ENCODE measurements at places on chromosomes 16 and 17.

GRCh38 chr17:81085420-81085911 lies 50.5 kb downstream of the BAIAP2 start:
- DNase-seq: no peak

GRCh38 chr17:75615301-75615700 lies 17.9 kb upstream of the SMIM5 start:
- DNase-seq: no peak

DNA sequence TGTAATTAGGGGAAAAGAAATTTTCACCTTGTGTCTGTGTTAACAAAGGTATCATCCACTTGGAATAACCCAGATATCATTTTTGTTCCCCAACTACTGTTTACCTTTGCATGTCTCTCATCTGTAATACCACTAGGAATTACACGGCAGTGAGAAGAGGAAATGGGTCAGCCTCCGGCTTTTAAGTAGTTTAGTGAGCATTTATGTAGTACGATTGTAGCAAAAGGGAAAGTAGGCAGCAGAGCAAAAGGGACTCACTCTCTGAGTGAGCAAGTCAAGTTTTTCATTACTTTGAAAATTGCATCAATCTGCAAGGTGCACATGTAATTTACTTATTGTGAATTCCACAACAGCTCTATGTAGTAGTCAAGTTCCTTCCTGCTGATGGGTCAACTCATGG lies 11.2 kb downstream of the PHF12 start:
- no peak for DNase-seq

DNA sequence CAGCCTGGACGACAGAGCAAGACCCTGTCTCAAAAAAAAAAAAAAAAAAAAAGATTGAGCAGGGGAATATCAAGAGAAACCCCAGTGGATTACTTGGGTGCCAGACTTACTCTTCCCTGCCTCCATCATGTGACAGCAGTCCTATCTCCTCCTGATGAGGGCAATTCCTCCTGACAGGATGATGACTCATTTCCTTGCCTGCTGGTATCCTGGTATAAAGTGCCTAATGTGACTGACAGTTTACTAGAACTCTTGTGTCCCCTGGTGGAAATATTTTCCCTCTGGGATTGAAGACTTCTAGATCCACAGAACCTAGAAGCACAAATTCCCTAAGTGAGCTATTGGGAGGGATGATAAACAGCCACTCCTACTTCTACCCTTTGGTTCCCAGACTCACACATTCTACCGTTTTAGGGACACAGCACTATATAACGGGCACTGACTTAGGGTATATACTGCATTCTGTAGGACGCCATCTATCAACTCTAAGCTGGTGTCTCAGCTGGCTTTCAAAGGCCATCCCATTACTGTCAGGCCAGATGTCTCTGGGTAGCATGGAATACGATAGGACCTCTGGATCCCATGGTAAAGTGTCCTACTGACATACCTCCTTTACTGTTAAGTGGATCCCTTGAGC lies 114.6 kb upstream of the MED13 start:
- DNase-seq: no peak

- DNase-seq: peak; percentile 31
Measured at GRCh38 chr17:77208217-77208808, 67.5 kb downstream of the SEC14L1 start.

- DNase-seq: no peak
Measured at GRCh38 chr16:28549301-28549899, 4.3 kb upstream of the SGF29 start.

- DNase-seq: no peak
Measured at GRCh38 chr17:82890339-82890730, 50.5 kb upstream of the ZNF750 start.

GRCh38 chr17:10114931-10115535 lies 83.4 kb downstream of the GAS7 start:
- peak; percentile 97 for DNase-seq

- DNase-seq: no peak
Measured at GRCh38 chr17:10116753-10117420, 81.5 kb downstream of the GAS7 start.

GRCh38 chr17:9936095-9936494 lies 31.0 kb upstream of the RCVRN start:
- no peak for DNase-seq

DNA sequence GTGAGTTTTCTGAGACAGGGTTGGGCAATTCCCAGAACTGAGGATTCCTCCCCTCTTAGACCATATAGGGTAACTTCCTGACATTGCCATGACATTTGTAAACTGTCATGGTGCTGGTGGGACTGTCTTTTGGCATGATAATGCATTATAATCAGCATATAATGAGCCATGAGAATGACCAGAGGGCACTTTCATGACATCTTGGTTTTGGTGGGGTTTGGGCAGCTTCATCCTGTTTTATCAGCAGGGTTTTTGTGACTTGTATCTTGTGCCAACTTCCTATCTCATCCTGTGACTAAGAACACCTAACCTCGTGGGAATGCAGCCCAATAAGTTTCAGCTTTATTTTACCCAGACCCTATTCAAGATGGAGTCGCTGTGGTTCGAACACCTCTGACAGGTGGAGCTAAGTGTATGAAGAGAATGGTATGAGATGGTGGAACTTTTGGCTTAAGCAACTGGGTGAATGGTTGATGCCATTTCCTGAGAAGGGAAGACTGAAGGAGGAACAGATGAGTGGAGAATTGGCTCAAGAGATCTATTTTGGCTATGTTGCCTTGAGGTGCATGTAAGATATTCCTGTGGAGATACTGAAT lies 217.3 kb downstream of the RAB11FIP4 start:
- DNase-seq: no peak

DNA sequence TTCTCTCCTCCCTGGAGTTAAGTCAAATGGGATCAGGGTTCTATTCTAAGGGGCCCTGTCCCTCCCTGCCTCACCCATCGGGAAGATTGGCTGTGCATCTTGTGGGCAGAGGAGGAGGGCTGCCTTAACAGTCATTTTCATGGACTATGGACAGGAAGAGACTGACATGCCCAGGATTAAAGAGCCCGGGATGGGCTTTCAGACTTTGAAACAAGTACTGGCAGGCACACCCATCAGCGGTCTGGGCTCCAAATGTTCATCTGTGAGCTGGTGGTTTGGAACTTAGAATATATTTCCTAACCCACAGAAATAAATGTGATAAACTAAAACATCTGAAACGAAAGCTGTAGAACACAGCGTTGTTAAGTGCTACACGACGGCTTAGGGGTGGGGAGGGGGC lies 6.5 kb downstream of the SLC6A4 start:
- DNase-seq: no peak

DNA sequence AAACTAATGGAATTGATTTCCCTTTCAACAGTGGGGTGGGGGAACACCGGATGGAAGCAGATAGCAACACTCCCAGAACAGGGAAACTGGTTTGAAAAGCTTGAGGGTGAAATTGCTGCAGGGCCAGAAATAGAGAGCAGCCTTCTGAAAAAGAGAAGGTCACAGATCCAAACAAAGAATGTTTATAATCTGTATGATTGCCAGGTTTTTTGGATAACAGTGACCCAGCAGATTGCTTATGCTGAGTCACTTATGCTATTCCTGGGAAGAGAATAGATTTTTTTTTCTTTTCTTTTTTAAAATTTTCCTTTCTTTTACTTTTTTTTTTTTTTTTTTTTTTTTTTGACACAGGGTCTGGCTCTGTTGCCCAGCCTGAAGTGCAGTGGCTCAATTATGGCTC lies 641.3 kb downstream of the KCNJ2 start:
- no peak for DNase-seq

DNA sequence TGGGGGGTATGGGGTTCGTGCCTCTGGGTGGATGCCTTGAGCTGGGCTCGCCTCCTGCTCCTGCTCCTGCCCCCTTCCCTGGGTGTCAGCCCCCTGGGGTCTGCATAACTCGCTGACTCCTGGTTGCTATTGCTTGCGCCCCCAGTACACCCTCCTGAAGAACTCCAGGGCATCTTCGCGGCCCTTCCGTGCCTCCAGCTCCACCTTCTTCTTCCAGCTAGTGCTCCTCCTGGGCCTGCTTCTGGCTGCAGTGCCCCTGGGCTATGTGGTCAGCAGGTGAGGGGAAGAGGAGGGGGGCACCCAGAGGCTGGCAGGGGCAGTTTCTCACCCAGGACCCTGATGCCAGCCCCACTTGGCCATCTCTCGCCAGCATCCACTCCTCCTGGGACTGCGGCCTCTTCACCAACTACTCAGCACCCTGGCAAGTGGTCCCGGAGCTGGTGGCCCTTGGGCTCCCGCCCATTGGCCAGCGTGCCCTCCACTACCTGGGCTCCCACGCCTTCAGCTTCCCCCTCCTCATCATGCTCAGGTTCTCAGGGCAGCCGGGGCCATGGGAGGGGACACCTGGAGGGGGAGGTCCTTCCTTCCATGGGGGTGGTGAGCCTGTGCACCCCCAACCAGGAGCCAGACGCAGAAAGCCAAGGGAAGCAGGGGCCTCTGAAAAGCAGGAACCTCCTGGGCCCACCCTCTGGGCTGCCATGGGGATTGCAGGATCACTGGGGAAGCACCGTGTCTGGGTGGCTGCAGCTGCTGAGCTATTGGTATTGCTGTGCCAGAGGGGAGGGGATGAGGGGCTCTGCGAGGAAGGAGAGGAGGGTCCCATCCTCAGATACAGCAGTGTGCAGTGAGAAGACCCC lies 7.8 kb upstream of the C17orf99 start:
- no peak for DNase-seq

GRCh38 chr17:17098551-17099179 lies 56.4 kb downstream of the MPRIP start:
- peak; percentile 24 for DNase-seq

DNA sequence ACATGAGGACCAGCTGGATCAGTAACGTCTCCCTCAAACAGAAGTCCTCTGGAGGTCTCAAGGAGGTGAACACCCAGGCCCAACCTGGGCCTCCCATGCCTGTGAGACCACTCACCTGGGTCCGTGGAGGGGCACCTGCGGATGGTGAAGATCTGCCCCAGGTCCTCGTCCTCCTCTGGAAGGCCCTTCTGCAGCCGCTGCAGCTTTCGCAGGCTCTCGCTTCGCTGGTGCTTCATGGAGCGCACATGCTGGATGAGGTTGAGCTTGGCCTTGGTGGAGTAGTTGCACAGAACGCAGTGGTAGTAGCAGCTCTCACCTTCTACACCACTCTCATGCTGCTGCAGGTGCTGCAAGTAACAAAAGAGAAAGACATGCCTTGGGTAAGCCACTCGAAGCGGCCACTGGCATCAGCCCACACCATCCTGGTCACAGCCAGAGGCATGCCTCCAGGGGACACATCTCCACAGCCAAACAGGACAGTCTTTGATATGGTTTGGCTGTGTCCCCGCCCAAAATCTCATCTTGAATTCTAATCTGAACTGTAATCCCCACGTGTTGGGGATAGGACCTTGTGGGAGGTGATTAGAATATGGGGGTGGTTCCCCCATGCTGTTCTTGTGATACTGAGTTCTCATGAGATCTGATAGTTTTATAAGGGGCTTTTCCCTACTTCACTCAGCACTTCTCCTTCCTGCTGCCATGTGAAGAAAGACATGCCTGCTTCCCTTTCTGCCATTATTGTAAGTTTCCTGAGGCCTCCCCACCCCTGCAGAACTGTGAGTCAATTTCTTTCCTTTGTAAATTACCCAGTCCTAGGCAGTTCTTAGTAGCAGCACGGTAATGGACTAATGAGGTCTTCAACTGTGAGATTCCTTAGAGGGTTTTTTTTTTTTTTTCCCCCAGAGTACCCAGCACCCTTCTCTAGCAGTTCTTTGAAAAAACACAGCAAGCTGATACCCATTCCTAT lies 158.0 kb downstream of the ZFHX3 start:
- no peak for DNase-seq

DNA sequence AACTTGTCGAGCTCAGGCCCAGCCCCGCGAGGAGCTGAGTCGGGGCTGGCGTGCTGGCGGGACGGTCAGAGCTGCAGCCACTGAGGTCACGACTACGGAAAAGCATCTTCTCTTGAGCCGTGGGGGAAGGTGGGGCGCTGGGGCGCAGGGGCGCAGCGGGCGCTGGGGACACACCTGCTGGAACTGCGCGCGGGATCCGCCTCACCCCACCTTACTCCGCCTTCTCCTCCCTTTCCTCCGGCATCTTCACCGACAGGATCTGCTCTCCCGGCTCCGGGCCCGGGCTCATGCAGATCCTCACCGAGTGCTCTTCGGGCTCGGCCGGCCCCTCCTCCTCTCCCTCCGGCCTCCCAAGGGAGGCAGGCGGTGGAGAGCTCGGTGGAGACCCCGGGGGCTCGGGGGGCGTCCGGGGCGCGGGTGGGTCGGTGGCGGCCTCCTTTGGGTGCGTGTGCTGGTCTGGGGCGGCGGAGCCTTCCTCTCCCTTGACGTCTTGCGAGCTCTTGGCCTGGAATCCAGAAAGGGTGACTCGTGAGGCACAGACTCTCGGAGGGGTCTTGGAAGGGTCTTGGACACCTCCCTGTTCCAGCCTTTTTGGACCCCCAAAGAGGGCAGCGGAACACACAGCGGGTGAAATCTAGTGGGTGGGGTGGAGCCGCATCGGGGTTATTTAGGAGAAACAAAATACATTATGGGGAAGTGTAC lies 81.8 kb upstream of the KIFC3 start:
- DNase-seq: no peak

DNA sequence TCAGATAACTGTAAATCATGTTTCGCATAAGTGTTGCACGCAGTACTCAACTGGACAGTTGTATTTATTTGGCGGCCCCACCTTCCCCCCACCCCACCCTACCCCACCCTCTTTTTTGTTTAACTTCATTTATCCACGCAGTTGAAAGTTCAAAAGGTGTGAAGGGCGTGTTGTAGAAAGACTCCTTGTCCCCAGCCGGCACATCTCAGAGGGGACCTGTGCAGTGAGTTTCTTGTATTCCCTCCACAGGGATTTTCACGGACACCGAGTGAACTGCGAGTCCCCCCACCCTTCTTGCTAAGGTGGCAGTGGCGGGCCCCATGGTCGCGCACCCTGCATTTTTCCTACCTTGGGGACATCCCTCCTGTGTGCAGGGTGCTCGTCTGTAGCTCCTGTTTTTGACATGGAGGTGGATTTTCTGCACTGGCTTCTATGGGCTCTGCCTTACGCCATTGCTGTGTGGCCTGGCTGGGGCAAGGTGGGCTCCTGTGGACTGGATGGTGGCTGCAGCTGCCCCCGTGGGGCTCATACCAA lies 36.2 kb downstream of the ADCY7 start:
- DNase-seq: no peak

DNA sequence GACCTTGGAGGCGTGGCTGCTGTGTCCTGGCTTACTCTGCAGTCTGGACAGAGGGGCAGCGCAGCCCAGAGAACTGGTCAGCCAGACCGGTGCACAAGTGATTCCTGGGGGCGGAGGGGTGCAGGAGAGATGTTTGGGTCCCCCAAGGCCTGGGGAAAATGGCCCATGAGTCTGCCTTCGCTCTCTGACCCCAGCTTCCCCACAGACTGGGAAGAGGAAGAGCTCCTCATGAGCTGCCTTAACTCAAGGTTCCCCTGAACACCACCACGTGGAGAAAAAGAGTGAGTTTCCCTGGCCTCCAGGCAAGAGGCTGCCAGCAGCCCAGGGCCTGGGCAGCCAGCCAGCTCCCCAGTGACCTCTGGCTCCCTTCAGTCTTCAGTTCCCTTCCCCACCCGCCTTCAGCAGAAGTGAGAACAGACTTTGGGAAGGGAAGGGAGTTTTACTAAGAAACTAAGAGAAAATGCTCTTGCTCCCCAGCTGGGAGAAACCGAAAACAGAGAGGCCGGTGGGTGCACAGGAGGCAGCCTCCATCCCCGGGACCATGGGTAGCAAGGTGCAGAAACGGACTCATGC lies 2.0 kb upstream of the C17orf99 start:
- peak; percentile 72 for DNase-seq

- no peak for DNase-seq
Measured at GRCh38 chr16:56042416-56042815, 148.9 kb upstream of the GNAO1 start.

- DNase-seq: peak; percentile 72
Measured at GRCh38 chr17:8220783-8221662, 10.6 kb upstream of the AURKB start.
